Stimulated activated naive CD4-positive, alpha-beta T cell (primary cell): ENCODE measurements at places on chromosomes 6 and 20.

GRCh38 chr20:24138196-24138857 is 149.7 kb upstream of the GGTLC1 start:
- DNase-seq: no peak

GRCh38 chr6:52215787-52216186 is 28.5 kb downstream of the IL17F start:
- no peak for DNase-seq

GRCh38 chr6:113634352-113635163 is 222.6 kb upstream of the MARCKS start:
- no peak for DNase-seq

DNA sequence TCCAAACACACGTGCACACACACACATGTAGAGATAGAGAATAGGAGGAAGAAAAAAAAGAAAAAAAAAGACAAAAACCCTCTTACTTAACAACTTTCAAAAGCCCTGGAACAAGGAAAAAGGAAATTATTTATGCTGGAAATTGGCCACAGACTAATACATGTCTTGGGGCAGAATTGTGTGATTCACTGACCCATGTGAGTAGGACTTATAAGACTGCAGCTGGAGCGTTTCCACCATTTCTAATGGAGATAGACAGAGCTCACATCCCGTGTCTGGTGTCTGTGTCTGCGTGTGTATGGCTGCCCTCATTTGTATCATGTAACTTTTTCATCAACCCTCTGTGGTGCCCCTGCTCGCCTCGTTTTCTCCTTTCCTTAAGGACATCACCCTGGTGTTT is 99.8 kb upstream of the PDE10A start:
- DNase-seq: no peak

- DNase-seq: no peak
Observed at GRCh38 chr6:104402572-104402971, 457.1 kb downstream of the HACE1 start.
